Fibroblast of skin of left biceps (primary cell): ENCODE measurements at places on chromosomes 11 and 22.
A peak's percentile ranks its signal among the peaks of the same experiment; 100 is the strongest.

DNA sequence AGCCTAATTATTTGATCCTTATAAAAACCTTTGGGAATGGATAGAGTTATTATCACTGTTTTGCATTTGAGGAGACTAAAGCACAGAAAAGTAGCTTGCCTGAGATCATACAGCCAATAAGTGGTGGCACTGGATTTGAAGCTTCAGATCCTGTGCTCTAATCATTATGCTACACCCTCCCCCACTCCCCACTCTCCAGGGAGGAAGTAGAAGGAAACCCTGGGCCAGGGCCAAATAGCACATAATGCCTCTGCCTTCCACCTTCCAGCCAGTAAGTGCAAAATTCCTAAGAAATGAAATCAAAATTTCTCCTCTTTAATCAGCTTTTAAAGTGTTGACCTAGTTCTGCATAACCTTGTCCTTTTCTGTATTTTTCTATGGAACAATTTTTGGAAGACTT, 61.6 kb downstream of the SIK2 start:
- DNase-seq: no peak

- DNase-seq: peak; percentile 99
Observed at GRCh38 chr11:85718991-85719807, 33.2 kb upstream of the CCDC89 start.

DNA sequence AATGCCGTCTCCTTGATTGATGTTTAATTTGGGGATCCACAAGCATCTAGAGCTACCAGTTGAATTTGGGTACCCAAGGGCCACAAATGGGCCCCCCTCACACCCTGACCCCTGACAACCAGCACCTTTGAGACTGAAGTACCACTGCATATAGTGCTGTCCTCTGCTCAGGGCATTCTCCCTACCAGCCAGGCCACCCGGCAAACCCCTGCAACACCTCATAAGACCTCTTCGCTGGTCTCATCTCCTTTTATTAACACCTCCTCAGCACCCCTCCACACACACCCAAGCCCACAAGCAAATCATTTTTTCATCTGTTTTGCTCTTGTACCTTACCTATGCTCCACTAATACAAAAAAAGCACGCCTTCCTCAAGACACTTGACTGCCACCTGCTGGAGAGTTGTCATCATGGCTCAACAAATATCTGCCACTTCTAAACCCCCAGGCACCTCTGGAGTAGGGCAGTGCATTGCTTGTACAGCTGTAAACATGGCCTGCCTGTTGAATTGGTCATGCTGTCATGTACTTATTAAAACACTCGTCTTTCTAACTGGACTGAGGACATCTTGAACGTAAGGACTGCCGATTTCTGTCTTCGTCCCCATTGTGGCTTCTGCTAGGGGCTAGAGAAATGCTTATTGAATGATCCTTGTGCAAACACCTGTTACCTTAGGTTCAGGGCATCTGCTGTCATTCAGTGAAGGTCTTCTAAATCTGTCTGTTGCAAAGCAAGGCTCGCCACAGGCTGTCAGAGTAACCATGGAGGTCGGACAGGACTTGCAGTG, 66.5 kb downstream of the BMAL1 start:
- peak; percentile 34 for DNase-seq

DNA sequence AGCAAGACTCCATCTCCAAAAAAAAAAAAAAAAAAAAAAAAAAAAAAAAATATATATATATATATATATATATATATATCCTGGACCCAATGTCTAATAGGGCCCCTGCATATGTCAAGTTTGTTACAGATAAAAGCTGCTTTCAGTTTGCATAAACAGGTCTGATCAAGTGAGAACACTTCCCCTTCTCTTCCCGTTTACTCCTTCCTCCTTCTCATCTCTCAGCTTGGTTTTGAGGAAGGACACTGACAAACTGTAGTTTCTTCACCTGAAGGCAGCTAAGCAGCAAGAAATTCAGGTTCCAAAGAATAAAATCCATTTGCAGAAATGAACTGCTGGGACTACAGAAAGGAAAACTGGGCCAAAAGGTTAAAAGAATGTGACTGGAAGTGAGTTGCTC, 11.7 kb downstream of the THOC5 start:
- no peak for DNase-seq

GRCh38 chr22:42300259-42301076, 30.0 kb upstream of the TCF20 start:
- no peak for DNase-seq

- no peak for DNase-seq
Observed at GRCh38 chr11:128448200-128448886, 139.0 kb downstream of the ETS1 start.

- no peak for DNase-seq
Observed at GRCh38 chr22:49393526-49393925, 434.1 kb downstream of the BRD1 start.

DNA sequence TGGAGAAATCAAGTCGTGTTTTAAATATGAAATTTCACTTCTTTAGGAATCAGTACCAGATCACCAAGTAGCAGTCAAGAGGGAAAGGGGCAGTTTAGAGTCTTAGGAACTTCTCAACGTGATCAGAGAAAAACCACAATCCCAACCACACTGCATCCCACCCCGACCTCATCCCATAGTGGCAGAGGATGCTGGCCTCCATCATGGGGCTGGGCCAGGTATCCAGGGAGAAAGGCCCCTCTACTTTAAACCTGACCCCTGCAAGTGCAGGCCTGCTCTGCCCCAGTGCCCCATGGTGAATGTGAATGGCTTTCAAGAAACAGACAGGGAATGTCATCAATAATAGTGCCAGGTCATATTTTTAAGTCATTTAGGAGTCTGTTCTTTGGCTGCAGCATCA, 12.1 kb downstream of the CHST1 start:
- no peak for DNase-seq

GRCh38 chr11:69694781-69695180, 9.0 kb downstream of the FGF19 start:
- no peak for DNase-seq

- DNase-seq: no peak
Observed at GRCh38 chr11:75337195-75337654, 14.2 kb downstream of the ARRB1 start.

DNA sequence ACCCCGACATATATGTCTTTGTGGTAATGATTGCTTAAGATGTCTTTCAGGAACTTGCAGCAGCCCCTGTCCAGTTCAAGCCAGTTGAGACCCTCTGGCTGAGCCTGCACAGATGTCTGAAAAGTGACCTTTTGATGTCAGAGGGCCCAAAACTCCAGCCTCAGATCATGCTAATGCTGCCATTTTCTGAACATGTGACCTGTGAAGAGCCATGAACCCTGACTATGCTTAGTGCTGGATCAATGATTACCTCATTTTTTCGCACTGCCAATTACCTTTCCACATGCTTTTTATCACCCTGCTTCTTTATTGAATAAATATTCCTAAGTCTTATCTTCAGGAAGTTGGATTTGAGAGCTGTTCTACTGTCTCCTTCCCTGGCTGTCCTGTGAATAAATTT, 6.9 kb upstream of the CYP2R1 start:
- DNase-seq: no peak

DNA sequence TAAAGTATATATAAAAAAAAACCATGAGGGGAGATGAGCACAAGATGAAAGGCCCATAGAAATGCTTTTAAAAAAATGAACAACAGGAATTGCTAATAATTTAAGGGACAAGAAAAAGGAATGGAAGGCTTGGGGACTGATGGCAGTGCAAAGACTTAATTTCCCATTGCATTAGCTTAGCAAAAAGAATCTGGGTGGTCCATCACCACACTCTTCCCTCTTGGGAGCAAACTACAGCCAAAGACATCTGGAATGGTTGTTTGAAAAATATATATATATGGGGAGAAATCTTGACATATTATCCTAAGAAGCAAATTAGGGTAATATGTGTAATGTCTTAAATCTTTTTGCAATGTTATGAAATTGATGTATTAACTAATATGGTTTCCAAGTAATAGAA, 727.1 kb downstream of the METTL15 start:
- DNase-seq: no peak

DNA sequence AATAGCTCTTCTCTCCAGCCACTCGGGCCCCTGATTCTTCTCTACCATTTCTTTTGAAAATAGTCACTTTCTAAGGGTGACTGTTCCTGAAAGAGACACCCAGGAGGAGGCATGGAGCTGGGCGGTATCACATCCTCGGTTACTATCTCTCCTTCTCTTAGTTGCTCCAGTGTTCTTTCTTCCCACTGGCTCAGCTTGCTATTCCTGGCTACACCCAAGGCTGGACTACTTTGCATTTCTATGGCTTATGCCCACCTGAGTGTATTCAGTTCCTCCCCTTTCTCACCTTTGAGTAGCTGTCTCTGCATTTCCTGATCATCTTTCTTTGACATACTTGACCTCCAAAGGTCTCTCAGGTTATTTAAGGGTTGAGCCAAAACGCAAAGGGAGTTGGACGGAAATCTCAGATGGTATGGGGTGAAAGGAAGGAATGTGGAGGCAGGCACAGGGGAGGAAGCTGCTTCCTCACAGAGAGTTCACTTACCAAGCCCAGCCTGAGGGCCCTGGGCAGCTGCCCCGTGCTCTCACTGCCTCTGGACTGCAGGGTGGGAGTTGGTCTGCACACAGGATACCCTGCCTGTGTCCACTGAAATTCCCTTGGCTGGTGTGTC, 155.7 kb downstream of the SNX19 start:
- no peak for DNase-seq

- DNase-seq: peak; percentile 92
Observed at GRCh38 chr11:102139081-102139498, 28.8 kb downstream of the YAP1 start.

- no peak for DNase-seq
Observed at GRCh38 chr22:39012533-39013511, 1.2 kb upstream of the APOBEC3C start.

- DNase-seq: no peak
Observed at GRCh38 chr11:128156486-128156885, 430.9 kb downstream of the ETS1 start.

GRCh38 chr11:118058311-118059245, 18.3 kb upstream of the TMPRSS4 start:
- DNase-seq: no peak

DNA sequence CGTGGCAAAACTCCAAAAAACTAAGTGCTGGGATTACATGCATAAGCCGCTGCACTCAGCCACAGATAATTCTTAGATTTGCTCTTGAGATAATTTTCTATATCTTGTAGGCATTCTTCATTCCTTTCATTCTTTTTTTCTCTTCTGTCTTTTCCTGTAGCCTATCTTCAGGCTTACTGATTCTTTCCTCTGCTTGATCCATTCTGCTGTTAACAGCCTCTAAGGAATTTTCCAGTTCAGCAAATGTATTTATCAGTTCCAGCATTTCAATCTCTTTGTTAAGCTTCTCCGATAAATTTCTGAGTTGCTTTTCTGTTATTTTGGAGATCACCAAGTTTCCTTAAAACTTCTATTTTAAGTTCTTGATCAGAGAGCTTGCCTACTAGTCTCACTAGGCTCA, 46.7 kb downstream of the SMC1B start:
- no peak for DNase-seq

GRCh38 chr11:12111549-12112520, 1.4 kb downstream of the MICAL2 start:
- no peak for DNase-seq

- DNase-seq: no peak
Observed at GRCh38 chr11:130721023-130721681, 195.1 kb downstream of the SNX19 start.

DNA sequence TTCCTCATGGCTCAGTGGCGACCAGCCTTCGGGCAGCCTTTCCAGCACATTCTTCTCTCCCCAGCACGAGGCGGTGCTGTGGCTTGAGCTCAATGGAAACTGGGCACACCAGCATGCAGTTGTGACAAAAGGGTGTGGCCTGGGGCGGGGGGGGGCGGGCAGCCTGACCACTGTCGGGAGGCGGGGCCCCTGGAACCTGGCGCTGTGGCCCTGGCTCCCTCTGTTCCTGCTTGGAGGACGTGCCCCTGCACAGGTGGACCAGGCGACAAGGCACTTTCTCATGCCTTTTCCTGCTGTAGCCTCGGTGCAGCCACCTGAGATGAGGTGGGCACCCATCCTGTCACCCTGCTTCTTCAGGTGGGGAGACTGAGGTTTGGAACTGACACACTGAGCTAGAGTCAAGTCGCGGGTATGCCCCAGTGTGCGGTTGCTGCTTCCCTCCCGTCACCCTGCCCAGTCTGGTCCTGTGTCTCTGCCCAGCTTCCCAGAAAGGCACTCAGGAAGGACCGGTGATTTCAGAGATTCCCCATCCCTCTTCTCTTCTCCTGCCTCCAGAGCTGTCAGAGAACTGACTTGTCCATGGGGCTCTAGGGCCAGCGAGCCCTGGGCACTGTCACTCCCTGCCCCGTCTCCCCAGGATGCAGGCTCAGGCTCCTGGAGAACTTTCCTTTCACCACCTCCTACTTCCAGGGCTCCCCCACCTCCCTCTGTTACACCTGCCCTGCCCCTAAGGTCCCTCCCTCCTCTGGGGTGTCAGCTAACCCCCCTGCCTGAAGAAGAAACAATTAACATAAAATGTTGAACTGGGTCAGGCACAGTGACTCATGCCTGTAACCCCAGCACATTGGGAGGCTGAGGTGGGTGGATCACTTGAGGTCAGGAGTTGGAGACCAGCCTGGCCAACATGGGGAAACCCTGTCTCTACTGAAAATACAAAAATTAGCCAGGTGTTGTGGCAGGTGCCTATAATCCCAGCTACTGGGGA, 9.9 kb downstream of the B3GAT1 start:
- DNase-seq: no peak

- no peak for DNase-seq
Observed at GRCh38 chr11:13713982-13714381, 45.5 kb downstream of the FAR1 start.

- no peak for DNase-seq
Observed at GRCh38 chr11:64753019-64753379, 6.8 kb downstream of the PYGM start.

GRCh38 chr11:73468590-73469161, 92.5 kb downstream of the RELT start:
- no peak for DNase-seq

DNA sequence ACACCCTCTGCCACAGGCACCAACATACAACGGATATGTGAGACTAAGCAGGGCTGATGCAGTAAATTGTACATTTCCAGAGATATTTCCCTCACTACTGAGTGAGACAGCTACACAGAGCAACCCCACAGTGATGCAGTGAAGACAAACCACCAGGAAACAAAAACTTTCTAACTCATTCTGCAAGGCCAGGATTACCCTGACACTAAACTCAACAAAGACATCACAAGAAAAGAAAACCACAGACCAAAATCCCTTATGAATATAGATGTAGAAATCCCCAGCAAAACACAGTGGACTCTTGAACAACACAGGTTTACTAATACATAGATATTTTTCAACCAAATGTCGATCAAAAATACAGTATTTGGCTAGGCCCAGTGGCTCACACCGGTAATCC, 1.5 kb upstream of the SLC7A4 start:
- no peak for DNase-seq

DNA sequence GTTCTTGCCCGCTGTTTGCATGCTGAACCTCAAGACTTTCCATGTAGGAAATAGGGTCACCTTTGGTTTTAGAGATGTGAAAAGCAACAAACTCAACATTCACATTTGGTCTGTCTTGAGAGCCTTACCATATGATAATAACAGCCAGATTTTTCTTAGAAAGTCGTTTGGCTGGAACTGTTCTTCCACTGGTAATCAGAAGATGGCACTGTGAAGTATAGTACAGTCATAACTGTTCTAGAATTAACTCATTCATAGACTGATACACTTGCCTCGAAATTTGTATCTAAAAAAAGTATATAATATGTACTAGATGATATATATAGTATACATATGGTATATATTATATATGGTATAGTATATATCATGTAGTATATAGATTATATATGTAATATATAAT, 12.3 kb downstream of the LUZP2 start:
- DNase-seq: no peak

- no peak for DNase-seq
Observed at GRCh38 chr11:23729088-23729487, 767.8 kb upstream of the LUZP2 start.
